ENCODE measurements at places on chromosomes 5 and 9.

DNA sequence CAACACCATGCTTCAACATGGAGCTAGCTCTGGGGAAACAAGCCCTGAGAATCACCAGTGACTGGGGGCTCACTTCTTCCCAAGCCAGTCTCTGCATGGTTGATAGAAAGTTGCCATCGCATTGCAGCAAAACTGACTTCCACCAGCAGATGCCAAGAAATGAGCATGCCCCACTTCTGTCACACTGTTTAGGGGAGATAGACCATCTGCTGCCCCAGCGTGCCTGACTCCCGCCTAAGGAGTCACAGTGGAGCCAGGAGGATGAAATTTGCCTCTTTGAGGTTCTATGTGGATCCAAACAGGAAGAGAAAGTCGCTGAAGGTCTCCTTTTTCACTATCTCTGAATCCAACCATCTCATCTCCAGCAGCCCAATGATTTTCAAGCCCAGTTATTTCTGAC is 116.7 kb upstream of the SLIT3 start:
- DNase-seq = no peak

DNA sequence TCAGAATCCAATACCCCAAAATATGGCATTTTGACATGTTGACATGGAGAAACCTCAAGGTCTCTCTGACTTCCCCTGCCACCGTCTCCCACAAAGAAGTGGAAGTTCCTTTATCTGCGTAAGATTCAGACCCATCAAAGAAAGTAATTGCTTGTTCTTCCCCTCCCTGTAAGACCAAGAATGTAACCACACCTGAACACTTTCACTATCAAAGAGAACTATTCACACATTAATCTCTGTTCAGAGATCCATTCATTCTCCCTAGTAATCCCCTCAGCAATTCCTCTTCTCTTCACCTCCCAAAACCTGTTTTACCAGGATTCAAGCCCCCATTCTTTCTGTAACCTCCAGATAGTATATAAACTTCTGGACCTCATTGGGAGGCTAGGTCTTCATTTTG is 4.1 kb upstream of the SLC1A1 start:
- DNase-seq = no peak

- no peak for DNase-seq
These were observed 41.2 kb downstream of the NADK2 start for GRCh38 chr5:36200513-36200912.

DNA sequence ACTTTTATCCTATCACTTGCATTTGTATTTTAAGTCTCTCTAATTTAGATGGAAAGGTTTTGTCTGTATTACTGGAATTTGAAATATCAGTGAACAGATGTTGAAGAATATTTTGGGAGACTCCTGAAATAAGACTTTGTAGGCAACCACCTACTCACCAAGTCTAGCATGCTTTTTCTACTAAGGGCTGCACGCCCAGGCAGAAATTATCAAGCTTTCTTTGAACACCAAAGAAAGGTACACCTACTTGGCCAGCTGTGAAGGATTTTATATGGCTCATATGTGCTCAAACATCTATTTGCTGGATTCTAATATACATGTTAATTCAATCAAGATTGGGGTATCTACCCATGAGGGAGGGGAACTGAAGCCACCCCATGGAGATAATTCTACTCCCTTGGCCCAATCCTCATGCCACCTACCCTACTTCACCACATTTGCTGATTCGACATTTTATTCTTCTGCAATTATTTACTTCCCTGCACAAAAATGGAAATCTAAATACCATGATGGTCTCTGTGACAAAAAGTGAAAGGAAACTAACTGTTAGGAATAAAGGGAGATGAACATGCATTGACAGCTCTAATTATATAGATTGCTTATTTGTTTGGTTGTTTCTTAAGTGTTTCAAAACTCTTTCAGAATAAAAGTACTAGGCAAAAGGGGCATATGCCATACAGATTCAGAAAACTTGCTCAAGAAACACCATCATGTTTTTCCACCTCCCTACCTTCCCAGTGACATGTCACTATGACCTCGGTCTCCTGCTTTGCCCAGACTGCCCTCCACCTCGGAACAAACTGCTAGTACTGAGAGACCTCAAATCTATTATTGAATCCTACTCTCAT is 895 bp upstream of the MYOT start:
- DNase-seq = no peak

DNA sequence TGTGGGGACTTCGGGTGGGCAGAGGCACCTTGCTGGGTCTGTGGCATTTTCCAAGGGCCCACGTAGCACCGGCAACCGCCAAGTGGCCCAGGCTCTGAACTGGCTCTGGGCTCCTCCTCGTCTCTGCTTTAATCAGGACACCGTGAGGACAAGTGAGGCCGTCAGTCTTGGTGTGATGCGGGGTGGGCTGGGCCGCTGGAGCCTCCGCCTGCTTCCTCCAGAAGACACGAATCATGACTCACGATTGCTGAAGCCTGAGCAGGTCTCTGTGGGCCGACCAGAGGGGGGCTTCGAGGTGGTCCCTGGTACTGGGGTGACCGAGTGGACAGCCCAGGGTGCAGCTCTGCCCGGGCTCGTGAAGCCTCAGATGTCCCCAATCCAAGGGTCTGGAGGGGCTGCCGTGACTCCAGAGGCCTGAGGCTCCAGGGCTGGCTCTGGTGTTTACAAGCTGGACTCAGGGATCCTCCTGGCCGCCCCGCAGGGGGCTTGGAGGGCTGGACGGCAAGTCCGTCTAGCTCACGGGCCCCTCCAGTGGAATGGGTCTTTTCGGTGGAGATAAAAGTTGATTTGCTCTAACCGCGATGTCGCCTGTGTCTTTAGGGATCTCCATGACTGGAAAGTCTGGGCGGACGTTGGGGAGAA is 5.8 kb downstream of the DPP7 start:
- DNase-seq = no peak

GRCh38 chr9:78821126-78821822 is 524.3 kb downstream of the PSAT1 start:
- no peak for DNase-seq

DNA sequence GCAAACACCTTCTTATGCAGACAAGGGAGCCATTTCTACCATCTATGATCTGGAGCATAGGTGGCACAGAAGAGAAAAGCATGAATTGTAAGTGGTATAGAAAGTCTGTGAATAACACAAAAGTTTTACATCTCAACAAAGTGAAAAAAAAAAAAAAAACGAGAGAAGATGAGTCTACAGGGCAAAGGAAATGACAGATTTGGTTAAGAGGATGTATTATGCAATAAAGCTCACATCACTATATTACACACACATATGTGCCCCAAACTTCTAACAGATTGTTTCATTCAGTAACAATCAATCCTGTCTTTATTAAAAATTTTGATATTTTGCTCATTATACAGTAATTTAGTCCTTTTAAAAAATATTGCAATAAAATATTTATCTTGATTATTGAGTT is 49.8 kb downstream of the CERT1 start:
- no peak for DNase-seq

DNA sequence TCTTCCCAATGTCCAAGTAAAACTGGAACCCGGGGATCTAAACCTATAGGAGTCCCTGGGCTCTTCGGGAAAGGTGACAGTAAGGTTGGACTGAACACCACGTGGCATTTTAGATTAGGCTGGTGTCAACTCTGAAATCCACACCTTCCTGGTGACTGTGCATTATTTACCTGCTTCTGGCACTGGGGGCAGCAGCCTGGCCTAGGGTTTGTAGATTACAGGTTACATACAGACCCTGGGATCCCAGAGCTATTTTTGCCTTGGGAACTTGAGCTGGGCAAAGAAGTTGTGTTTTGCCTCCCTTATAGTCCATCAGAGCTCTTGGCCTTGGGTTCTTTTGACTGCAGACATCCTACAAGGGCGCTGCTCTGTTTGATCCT is 173.2 kb downstream of the DAB2IP start:
- DNase-seq = no peak

DNA sequence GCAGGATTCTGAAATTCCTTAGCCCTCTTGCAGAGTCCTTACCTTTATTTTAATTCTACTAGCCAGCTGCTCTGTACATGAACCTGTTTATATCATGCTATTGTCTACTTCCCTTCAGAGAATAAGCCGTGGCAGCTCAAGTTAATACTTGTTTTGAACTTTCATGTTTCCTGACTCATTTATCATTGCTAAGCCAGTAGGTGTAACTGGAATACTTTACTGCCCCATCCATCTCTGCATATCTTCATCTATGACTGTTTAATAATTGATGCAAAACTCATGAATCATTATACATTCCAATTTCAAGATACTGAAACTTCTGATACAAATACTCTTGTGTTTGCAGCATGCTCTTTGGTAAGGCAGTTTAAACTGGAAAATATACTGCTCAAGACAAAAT is 174.7 kb downstream of the PPP2R2B start:
- no peak for DNase-seq

DNA sequence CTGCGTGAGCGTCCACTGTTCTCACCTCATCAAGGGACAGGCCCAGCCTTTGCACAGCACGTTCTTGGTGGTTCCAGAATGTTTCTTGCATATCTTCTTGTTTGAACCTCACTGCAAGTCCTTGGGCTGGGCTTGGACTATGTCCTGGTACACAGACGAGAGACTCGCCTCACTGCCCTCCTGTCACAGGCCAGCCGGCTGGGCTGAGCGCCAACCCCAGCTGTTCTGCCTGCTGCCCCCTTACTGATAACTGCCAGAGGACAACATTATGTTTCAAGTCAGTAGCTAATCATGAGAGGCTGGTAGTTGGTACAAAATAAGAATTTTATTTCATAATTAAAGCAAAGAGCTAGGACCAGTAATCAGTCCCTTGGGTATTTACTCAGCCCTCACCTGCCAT is 52.8 kb upstream of the LRRTM2 start:
- no peak for DNase-seq

GRCh38 chr5:87268970-87269377 is 1.3 kb downstream of the RASA1 start:
- no peak for DNase-seq

GRCh38 chr5:130796902-130797301 is 368.2 kb downstream of the HINT1 start:
- no peak for DNase-seq

DNA sequence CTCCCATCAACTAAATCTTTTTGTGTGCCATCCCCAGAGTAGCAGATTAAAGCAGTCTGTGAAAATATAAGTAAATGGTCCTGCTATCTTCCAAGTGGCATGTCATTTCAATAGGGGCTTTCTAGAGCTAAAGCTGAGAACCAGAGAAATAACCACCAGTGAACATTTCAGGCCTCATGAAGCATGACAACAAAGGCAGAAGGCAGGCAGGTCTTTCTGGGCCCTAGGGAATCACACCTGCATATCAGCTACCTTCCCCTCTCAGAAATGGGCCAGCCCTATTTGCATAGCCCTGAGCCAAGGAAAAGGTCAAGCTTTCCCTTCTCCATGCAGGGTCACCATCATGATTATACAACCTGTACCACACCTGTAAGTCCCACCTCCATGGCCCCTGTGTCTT is 205.3 kb downstream of the DEPDC1B start:
- no peak for DNase-seq

- DNase-seq = no peak
These were observed 161.6 kb downstream of the COL23A1 start for GRCh38 chr5:178428341-178429155.

GRCh38 chr9:116647515-116647809 is 39.6 kb upstream of the TRIM32 start:
- DNase-seq = no peak

DNA sequence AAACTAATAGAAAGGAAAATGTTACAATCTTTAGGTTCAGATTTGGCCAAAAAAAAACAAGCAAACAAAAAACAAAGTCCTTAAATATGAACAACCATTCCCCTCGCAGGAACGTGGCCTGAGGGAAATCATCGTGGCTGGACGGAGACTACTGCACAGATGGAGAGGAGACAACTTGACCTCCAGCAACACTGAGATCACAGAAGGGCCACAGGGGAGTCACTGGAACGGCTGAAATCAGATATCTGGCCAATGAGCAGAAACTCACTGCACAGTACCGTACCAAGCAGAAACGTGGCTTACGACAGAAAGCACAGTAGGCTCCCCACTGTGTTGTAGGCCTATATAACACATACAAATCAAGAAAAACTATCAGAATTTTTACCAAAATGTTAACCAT is 27.7 kb downstream of the CAMSAP1 start:
- DNase-seq = no peak

DNA sequence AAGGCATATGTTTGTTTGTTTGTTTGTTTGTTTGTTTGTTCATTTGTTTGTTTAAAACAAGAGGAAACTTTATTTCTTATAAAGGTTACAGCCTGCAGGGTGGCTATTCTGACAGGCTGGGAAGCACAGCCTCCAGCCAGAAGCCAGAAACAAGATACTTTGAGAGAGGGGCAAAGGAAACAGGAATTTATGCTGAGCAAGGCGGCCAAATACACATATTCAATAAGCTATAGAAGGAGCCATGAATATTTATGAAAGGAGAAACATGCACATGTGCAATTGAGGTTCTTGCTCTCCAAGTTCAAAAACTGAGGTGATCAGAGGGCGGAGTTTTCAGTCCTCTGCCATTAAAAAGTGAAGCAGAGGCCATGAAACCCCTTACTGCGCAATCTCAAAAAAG is 19.6 kb downstream of the KLHL3 start:
- no peak for DNase-seq

DNA sequence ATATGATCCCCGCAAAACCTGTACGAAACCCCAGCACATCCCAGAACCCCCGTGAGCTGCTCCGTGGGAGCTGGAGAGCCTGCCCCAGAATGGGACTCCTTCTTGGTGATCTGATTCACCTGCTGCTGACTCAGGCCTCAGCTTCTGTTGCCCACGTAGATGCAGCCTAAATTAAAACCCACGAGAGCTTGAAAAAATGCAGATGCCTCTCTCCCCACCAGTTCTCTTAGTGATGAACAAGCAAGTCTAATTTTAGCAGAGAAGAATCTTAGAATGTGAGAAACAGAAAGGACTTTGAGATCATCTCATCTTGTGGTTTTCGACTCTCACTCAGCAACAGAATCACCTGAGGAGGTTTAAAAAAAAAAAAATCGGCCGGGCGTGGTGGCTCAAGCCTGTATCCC is 57.6 kb downstream of the TMOD1 start:
- DNase-seq = no peak

- no peak for DNase-seq
These were observed 19.7 kb downstream of the NR5A1 start for GRCh38 chr9:124487260-124488182.

DNA sequence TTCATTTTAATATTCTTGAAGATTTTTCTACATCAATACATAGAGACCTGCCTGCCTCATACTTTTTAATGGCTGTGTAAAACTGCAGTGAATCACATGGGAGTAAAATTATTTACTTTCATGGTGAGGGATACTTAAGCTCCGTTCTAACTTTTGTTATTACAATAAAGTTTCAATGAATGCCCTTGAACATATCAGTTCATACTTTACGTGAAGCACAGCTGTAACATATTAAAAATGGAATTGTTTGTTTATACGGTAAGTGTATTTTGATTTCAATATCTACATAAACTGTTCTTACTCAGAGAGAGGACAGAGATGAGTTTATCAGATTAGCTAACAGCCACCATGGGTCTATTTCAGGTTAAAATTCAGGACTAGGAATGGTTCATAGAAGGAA is 155.1 kb downstream of the NR3C1 start:
- no peak for DNase-seq

DNA sequence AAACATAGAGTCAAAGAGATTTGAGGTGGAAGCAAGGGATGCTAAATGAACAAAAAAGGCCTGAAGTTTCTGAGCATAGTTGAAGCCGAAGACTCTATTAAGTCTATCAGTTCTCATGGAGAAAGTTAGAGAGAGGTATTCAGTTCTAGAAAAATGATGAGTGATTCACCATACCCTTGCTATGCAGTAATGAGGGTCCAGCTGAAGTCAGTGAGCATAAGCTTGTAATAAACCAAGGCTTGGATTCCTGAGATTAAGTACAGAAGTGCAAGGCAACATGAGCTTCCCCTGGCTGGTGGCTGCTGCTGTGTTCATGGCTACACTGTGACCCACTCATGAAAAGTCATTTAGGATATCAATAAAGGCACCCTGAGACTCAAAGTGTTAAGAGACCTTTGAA is 129.7 kb upstream of the MTAP start:
- no peak for DNase-seq
